ENCODE measurements at places on chromosomes 7 and 10.

- no peak for DNase-seq
Observed at GRCh38 chr7:32935558-32935957, 21.7 kb upstream of the FKBP9 start.

DNA sequence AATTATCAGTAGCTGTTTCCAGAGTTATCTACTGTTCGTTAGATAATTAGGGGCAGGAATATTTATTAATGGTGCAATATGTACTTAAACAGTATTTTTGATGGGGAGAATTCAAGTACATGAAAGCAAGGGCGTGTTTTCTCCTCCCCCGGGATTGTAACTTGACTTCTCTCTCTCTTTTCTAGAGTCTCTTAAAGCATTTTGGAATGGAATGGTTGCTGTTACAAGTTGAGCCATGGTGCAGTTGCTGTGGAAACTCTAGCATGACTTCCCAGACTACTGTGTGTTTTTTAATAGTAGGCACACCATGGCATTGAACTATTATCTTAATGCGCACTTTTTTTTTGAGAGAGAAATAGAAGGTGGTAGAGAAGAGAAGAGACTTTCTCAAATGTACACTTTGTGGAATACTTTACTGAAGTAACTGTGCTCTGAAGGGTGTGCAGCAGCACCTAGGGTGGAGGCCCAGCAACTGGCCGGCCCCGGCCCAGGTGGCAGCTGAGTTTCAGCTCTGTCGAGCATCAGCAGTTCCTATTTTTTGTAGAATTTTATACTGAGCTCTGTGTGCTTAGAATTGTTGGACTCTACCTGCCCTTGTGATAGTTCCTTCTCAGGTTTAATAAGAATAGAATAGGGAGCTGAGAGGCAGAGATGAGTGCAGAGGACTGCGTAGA is 64.4 kb downstream of the CCNY start:
- DNase-seq, result no peak

- no peak for DNase-seq
Observed at GRCh38 chr10:101120884-101121653, 10.0 kb upstream of the TLX1 start.

GRCh38 chr7:17380736-17381662 is 82.5 kb downstream of the AHR start:
- DNase-seq, result no peak

- peak; percentile 93 for DNase-seq
Observed at GRCh38 chr7:130996833-130997231, 262.8 kb upstream of the KLF14 start.

DNA sequence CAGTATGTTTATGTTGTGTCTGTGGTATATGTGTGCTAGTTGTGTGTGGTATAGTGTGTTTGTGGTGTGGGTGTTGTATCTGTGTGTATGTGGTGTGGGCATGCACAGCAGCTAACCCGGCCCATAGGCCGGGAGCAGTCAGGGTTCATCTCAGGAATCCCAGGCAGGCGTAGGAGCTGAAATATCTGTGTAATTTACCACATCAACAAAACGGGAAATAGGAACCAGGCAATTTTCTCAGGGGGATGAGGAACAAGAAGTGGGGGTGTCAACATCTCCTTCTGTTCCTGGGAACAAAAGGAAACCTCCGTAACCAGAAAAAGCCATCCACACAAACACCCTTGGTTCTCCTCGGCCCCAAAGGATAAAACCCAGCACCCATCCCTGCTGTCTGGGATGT is 24.5 kb upstream of the ZNF488 start:
- no peak for DNase-seq

GRCh38 chr7:22082553-22082885 is 136.8 kb upstream of the CDCA7L start:
- no peak for DNase-seq

DNA sequence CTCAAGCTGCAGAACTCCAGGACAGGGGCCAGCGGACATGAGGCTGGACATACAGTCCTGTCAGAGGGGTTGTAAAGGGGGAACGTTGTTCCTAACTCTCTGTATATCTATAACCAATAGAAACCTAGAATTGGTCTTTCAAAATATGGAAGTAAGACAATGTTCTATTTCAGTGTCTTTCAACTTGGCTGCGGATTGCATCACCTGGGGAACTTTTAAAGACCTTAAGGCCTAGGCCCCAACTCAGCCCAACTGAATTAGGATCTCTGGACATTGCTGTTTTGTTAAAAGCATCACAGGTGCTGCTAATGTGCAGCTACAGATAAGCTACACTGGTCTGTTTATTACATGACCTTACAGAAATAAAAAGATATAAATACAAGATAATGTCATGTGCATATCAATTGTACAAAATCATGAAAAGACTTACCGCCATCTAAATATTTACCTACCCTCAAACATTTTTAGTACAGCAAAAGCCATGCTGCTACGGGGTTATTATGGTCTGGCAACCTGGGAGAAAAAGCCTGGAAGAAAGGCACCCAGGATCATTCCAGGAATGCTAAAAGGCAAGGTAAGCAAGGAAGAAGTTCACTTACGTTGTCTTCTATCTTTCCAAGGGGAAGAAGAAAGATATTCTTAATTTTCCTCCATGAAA is 169.1 kb downstream of the RAPGEF5 start:
- DNase-seq, result no peak

DNA sequence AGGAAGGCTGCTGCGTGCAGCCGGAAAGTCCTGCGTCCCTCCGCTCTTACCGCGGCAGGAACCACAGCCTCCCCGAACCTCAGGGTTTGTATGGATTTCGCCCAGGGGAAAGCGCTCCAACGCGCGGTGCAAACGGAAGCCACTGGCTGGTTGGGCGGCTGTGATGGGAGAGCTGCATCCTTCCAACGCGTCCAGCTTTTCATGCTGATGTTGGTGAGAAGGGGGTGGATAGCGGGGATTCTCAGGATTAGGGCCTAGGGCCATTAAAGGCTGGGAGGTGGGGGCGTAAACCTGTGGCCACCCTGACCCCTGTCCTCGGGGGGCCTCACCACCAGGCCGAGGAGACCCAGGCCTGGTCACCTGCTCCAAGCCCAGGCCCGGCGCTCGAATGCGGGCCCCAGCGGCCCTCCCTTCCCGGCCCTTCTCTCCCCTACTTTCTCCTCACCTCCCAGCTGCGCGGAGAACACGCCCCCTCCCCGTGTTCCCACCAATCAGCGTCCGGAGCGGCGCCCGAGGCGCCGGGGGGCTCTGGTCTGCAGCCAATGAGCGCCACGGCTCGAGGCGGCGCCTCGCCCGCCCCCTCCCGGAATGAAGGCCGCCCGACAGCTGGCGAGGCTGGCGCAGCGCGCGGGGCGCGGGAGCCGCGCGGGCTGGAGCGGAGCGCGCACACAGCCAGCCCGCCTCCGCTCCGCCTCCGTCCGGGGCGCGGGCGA is 458 bp upstream of the NANOS1 start:
- peak; percentile 87 for DNase-seq

DNA sequence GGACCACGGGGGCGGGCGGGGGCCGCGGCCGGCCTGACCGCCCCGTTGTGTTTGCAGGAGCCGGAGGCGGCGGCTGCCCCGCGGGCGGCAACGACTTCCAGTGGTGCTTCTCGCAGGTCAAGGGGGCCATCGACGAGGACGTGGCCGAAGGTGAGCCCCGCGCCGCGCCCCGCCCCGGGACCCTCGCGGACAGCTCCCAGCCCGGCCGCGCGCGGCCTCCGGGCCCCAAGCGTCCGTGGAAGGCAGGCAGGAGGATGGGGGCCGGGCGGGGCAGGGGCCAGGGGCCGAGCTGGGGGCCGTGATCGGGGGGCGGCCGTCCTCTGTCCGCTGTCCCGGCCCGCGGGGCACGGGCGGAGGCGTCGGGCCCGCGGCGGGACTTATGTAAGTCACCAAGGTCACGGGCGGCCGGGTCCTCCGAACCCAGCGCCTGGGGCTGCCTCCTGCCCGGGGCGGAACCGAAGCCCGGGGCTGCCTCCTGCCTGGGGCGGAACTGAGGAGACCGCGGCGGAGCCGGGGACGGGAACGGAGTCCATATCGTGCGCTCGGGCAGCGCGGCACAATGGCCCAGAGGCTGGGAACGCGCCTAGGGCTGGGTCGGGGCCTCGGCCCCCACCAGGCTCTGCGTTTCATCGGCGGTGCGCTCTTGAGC is 497 bp downstream of the PPP2R2D start:
- no peak for DNase-seq

DNA sequence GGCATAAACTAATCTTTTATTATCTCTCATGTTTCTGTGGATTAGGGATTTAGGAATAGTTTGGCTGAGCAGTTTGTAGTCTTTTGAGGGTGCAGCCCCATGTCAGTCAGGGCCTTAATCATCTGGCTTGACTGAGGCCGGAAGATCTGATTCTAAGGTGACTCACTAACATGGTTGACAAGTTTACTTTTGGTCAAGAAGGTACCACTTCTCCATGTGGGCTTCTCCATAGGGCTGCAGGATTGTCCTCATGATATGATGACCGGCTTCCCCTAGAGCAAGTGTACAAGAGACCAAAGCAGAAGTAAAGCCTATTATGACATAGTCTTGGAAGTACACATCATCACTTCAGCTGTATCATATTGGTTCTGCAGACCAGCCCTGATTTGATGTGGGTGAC is 45.9 kb upstream of the OIT3 start:
- no peak for DNase-seq

DNA sequence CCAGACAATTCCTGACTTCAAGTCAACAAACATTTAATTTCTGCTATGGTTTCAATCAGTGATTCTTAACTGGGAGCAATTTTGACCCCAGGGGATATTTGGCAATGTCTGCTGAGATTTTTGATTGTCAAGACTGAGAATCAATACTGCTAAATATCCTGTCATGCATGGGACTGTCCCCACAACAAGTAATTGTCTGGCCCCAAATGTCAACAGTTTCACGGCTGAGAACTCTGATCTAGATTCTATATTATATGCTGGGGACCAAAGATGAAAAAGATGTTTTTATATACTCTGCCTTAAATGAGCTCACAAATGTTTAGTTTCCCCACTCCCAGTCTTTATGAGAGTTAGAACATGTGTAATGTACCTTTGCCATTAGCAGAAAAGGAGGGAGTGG is 19.2 kb downstream of the ANKRD7 start:
- no peak for DNase-seq

GRCh38 chr7:155745737-155746136 is 66.5 kb downstream of the SHH start:
- no peak for DNase-seq

DNA sequence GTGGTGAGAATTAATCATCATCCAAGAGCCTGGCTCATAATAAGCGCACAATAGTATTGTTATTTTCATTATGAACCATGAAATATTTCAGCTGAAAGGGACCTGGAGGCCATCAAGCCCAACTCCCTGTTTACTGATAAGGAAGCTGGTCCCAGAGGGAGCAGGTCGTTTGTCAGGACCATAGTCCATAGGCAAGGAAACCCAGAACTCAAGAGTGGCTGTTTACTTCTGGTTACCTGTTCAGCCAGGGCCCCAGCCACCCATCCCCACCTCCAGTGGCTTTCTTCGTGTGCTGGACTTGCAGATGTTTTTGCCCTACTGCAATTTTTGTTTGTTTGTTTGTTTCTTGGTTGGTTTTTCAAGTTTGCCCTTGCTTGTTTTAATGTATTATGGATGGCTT is 152.0 kb downstream of the TPST1 start:
- no peak for DNase-seq

DNA sequence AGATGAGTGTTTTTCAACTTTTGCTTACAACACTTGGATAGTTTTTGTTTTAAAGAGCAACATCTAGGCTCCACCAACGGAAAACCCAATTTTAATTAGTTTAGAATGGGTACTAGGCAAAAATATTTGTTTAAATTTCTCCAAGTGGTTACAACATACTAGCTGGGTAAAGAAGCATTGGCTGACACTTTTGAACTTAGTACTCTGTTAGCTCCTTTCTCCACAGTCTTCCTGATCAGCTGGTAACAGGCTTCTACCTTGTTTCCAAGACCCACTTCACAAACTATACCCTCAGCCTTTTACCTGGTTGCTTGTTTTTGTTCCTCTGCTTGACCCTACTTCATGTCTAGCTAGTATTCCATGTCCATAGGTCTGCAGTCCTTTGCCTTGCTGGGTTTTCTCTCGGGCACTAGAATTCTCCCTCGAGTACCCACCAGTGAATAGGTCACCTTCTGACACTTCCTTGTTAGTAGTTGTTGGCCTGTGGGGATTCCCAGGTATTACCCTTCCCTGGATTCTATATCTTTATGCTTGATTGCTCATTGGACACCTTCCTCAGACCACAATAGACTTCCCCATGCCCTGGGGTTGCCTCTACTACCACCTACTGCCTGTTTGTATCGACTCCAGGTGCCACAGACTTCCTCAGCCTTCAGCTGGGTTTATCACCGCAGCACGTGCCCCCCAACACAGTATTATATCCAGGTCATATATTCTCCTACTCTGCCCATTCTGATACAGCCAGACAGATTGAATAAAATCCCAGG is 42.0 kb downstream of the PRPS1L1 start:
- DNase-seq, result no peak

DNA sequence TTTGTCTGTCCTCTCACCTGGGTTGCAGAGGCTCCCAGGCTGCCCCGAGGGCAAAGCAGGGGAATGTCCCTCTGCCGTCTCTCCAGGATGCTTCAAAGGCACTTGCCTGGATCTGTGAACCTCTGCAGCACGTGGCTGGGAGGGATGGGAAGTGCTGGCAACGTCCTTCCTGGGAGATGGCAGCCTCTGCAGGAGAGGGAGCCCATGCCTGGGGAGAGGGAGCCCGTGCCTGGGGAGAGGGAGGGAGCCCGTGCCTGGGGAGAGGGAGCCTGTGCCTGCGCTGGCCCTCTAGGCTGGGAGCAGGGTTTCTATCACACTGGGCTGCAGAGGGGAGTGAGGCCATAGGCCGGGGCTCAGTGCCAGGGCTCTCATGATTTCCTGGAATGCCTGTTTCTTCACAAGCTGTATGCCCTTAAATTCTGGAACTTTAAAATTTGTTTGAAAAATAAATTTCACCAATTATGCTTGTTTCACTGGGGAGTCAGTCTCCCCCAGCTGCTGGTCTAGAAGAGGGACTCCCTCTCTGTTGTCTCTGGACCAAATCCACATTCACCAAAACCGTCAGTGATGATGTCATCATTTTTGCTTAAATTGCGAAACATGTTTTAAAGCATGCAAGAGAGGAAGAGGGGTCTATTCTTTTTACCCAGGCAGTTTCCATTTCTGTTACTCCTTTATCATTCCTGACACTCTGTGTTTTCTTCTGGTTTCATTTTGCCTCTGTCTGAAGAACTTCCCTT is 135.7 kb downstream of the DNAJB6 start:
- DNase-seq, result no peak

- DNase-seq, result no peak
Observed at GRCh38 chr10:133008196-133008595, 65.8 kb upstream of the CFAP46 start.

GRCh38 chr7:140416560-140416959 is 12.7 kb downstream of the RAB19 start:
- peak; percentile 42 for DNase-seq

GRCh38 chr7:25216837-25217236 is 11.4 kb downstream of the NPVF start:
- peak; percentile 47 for DNase-seq

GRCh38 chr7:144565586-144565985 is 162.1 kb upstream of the NOBOX start:
- DNase-seq, result no peak

GRCh38 chr7:151690606-151691005 is 170.9 kb upstream of the RHEB start:
- DNase-seq, result no peak

- no peak for DNase-seq
Observed at GRCh38 chr7:110994028-110994967, 96.6 kb upstream of the LRRN3 start.

GRCh38 chr7:93736668-93737369 is 153.7 kb downstream of the TFPI2 start:
- DNase-seq, result no peak

Data from DMS153 (cell line).